ENCODE measurements at places on chromosomes 3 and 15. TPM values are rescaled to one million over a fixed set of nuclear protein-coding genes. Genes with fewer than 3 reads are reported as not detected.

CPLX3 gene
- not detected for total RNA-seq

SYNPR gene
- total RNA-seq: not detected

TM4SF4 gene
- total RNA-seq: not detected

H1-8 gene
- not detected for total RNA-seq

HIGD2B gene
- total RNA-seq: not detected

TLR9 gene
- 0.83 TPM for total RNA-seq

C3orf80 gene
- total RNA-seq: 0.15 TPM

KLHL40 gene
- total RNA-seq: not detected

SLCO2A1 gene
- total RNA-seq: not detected

RASL12 gene
- not detected for total RNA-seq

ELL3 gene
- total RNA-seq: 0.25 TPM

CHST13 gene
- not detected for total RNA-seq

TYRO3 gene
- 1.9 TPM for total RNA-seq

U2SURP gene
- 120 TPM for total RNA-seq

CD200R1 gene
- 17.6 TPM for total RNA-seq

CTXN2 gene
- not detected for total RNA-seq

CLRN1 gene
- total RNA-seq: not detected

OR4M2 gene
- total RNA-seq: not detected

All from activated CD4-positive, alpha-beta memory T cell treated with anti-CD3 and anti-CD28 coated beads, Interleukin-2, amount 10 ng/mL, durations not matched to agents 7 days and 5 days (primary cell).